ENCODE measurements at places on chromosomes 7 and 10.

DNA sequence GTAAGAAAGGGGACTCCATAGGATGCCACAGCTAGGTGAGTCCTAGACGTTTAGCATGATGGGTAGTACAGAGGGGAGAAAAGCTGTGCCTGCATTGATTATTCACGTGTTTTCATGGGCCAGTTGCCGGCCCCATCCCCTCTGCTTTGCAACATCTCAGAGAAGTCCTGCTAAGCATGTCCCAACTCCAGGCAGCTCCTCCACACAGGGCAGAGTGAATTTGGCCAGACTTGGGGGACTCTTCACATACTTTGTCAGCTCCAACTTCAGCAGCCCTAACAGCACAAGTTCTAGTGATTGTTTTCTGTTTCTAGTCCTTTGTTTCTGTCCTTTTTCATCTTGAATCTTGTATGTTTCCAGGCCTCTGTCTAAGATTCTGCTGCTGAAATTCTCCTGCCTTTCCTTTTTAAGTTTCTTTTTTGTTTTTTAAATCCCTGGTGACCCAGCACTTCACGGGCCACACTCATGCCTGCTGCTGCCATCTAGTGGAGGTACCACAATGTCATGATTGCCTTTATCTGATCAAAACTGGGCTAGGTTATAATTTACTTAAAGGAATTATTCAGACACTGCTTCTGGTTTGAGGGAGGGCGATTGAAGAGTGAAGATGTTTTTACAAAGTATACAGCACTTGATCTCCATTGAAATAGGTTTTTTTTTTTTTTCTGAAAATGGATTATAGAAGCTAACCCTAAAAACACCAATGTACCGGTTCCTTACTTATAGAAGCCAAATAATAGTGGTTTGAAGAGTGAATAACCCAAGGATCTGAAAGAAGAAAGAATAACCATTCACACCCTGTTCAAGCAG is 276.9 kb downstream of the CSTF2T start:
- no peak for DNase-seq

GRCh38 chr10:67792653-67793052 is 45.3 kb downstream of the DNAJC12 start:
- no peak for DNase-seq

DNA sequence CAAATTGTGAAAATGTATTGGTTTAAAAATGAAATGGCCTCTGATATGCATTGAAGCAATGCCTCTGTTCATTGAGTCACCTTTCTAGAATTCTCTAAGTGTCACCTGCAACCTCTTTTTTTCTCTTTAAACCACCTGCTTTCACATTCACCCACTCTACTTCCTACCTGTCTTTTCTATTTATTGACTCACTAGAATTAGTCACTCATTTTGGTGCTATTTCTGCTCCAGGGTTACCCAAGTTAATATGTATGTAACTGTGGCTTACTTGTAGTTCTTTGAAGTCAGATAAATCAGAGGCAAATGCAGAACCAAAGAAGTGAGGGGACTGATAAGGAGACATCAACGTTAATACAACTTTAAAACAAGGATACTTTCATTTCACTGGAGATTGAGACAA is 674.7 kb downstream of the CCSER2 start:
- no peak for DNase-seq

GRCh38 chr10:33265621-33266020 is 68.8 kb downstream of the NRP1 start:
- peak; percentile 47 for DNase-seq

DNA sequence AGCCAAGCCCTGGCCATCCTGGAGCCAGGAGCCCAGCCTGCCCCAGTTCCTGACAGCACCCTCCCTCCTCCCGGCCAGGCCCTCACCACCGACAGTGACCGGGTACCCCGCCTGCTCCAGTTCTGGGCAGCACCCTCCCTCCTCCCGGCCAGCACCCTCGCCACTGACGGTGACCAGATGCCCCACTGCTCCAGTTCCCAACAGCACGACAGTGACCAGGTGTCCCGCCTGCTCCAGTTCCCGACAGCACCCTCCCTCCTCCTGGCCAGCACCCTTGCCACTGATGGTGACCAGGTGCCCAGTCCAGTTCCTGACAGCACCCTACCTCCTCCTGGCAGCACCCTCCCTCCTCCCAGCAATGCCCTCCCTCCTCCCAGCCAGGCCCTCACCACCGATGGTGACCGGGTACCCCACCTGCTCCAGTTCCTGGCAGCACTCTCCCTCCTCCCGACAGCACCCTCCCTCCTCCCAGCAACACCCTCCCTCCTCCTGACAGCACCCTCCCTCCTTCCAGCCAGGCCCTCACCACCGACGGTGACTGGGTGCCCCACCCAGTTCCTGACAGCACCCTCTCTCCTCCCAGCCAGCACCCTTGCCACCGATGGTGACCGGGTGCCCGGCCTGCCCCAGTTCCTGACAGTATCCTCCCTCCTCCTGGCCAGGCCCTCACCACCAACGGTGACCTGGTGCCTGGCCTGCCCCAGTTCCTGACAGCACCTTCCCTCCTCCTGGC is 40.3 kb downstream of the VIPR2 start:
- no peak for DNase-seq

Data from stimulated activated CD4-positive, alpha-beta T cell treated with anti-CD3 and anti-CD28 coated beads, Interleukin-12 subunit alpha, Interleukin-12 subunit beta, amount 100 ng/mL, for 4 hours (primary cell).